ENCODE measurements at places on chromosomes 6 and 20.

GRCh38 chr6:151448623-151449022 lies 3.3 kb downstream of the RMND1 start:
- H3K27me3 ChIP-seq: no peaks in the 10 kb centered on the region
- H3K36me3 ChIP-seq: no peaks in the 10 kb centered on the region
- no peak overlapping the region for H3K4me3 ChIP-seq
- H3K4me1 ChIP-seq: peaks cover 33% of the 10 kb centered on the region
- DNase-seq: no peak

GRCh38 chr20:35886537-35886936 lies 67.8 kb downstream of the SCAND1 start:
- no peaks in the 10 kb centered on the region for H3K36me3 ChIP-seq
- no peak overlapping the region for H3K4me3 ChIP-seq
- no peak for DNase-seq
- no peak overlapping the region for H3K27ac ChIP-seq

GRCh38 chr6:70133246-70133645 lies 169.6 kb downstream of the COL9A1 start:
- no peaks in the 10 kb centered on the region for H3K27me3 ChIP-seq
- no peak overlapping the region for H3K27ac ChIP-seq
- H3K4me1 ChIP-seq: no peaks in the 10 kb centered on the region

DNA sequence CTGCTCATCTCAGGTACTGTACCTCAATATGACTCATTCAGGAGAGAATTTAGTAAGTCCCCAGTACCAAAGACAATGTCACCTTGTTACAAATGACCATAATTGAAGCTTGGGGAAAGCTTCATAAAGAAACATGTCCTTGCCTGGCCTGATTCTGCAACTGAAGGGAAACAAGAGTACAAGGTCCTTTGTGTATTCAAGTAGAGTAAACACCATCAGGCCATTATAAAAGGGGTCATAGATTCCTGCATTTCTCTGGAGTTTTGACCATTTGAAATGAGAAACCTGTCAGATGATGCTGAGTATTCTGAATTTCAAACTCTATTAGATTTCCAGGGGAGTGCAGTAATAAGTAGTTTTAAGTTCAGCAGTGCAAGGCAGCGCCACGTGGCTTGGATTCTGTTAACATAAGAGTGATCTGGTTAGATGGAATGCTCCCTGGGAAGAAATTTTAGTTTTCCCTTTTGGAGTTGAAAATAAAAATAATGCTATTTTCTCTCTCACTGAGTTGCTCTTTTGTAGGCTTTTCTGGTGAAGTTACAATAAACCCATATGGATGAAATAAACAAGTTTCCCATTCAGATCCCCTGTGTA lies 1054.3 kb downstream of the EPHA7 start:
- H3K27ac ChIP-seq: no peak overlapping the region
- no peak for DNase-seq
- H3K36me3 ChIP-seq: no peaks in the 10 kb centered on the region
- H3K4me1 ChIP-seq: no peaks in the 10 kb centered on the region

GRCh38 chr6:129889580-129889979 lies 28.5 kb upstream of the TMEM244 start:
- H3K36me3 ChIP-seq: no peaks in the 10 kb centered on the region
- no peaks in the 10 kb centered on the region for H3K4me1 ChIP-seq

All from suprapubic skin (tissue), 4 donors.